Naive thymus-derived CD4-positive, alpha-beta T cell (primary cell): ENCODE measurements at places on chromosomes 7 and 10. TPM values are rescaled to one million over a fixed set of nuclear protein-coding genes. Genes with fewer than 3 reads are reported as not detected.

- no peak for DNase-seq
Observed at GRCh38 chr10:79401015-79401921, 44.2 kb downstream of the ZCCHC24 start.

GRCh38 chr10:131056781-131057180, 254.7 kb downstream of the TCERG1L start:
- no peak for DNase-seq

DNA sequence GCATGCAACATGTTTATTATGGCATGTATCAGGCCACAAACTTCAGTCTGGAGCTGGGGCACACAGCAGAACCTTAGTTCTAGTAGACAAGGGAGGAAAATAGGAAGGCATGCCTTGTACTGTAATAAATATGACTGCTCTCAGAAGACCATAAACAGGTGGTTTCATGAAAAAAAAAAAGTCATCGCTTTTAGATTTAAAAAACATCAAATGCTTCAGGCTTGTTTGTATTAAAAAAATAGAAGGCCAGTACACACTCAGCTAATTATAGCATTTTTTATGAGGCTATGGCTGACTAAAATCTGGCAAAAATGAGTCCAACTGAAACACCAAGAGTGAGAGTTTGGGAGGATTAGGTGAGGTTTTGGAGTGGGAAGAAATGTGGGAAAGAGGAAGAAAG, 204.1 kb downstream of the JAZF1 start:
- DNase-seq: no peak

- peak; percentile 62 for DNase-seq
Observed at GRCh38 chr7:155738652-155739537, 73.4 kb downstream of the SHH start.

DNA sequence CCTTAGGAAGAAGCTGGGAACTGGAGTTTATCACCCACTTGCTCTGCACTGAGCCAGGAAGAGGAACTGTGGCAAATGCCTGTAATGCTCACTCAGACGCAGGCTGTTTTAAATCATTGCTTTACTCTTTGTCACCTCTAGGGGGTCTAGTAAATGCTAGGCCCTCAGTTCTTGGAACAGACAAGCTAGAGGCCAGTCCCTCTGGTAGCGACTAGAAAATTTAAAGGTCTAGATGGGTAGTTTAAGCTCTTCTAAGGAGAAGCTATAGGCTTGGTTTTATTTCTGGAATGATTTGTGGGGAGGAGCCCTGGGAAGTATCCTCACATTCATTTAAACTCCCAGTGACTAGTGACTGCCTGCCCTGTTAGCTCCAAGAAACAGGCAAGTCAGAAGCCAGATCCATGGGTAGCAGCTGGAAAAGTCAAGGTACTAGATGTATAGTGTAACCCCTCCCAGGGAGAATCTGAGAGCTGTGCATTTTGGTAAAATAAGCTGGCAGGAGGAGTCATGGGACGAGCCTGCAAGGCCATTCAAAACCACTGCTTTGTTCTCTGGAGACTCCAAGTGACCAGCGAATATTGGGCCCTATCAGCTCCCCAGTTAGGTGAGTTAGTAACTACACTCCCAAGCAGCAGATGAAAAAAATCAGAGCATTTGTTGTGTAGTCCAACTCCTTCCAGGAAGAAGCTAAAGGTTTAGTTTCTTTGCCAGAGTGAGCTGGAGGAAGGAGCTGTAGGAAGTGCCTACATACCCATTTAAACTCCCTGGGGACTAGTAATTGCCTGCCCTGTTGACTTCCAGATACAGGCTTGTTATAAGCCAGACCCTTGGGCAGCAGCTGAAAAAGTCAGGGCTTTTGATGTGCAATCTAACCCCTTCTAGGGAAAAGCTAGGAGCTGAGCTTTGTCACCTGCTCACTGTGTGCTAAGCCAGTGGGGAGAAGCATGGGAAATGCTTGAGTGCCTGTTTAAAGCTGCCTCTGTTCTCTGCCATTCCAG, 68.9 kb downstream of the DYNC1I1 start:
- no peak for DNase-seq

DNA sequence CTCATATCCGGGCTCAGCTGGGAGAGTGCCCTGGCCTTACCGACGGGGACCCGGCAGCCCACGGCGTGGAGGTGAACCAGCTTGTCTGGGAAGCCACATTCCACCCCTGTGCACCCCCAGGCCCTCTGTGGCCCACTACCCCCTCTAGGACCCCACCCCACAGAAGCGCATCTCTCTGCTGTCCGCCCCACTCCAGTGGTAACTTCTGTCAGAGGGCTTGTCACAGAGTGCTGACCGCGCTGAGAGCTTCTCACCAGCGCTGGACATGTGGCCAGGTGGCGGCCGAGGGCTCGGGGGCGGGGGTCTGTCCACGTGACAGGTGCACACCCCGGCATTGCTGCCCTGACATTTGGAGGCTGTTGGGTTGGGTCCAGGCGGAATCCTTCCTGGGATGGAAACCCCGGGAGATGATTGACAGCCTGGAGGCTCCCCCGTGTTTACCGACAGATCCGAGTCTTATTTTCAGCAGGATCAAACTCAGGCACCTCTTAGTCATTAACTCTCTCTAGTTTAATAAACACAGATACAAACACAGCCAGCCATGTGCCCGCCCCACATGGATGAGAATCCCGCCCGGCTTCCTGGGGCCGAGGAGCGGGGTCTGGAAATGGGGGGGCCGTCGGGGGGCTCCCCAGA, 5.1 kb downstream of the ELFN1 start:
- no peak for DNase-seq

DNA sequence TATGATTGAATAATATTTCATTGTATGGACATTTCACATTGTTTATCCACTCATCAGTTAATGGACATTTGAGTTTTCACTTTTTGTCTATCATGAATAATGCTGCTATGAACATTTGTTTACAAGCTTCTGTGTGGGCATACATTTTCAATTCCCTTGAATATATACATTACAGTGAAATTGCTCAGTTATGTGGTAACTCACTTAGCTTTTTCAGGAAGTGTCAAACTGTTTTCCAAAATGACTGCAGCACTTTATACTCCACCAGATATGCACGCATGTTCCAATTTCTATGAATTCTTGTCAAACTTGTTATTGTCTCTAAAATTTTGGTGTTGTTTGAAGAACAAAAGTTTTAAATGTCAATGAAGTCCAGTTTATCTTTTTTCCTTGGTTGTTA, 401.2 kb downstream of the THSD7A start:
- no peak for DNase-seq

ODAD2 gene
- 0.27 TPM for total RNA-seq

TEX36 gene
- not detected for total RNA-seq

- peak; percentile 39 for DNase-seq
Observed at GRCh38 chr7:34823650-34824258, 165.7 kb downstream of the NPSR1 start.

ECHDC3 gene
- total RNA-seq: 0.20 TPM in 1 of 2 replicates, not detected in the other

- no peak for DNase-seq
Observed at GRCh38 chr7:40658729-40659128, 523.9 kb downstream of the SUGCT start.

DNA sequence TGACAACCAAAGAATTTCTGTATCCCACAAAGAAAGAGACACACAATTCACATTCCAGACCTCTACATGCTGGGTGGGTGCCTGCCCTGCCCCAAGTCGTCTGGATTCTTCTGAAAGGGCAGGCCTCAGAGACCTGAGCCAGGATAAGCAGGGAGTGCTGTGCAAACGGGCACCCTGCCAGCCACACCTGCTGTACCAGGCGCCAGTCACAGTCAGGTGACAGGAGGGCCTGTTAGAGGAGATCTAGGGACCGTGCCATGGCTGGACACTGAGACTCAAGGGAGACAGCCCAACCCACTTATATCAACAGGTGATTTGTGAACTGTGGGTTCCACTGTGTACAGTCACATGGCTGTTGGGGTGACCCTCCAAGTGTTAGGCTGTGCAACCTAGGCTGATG, 103.1 kb upstream of the AFAP1L2 start:
- DNase-seq: no peak

GRCh38 chr7:16975712-16976111, 93.9 kb upstream of the AGR3 start:
- DNase-seq: no peak

DNA sequence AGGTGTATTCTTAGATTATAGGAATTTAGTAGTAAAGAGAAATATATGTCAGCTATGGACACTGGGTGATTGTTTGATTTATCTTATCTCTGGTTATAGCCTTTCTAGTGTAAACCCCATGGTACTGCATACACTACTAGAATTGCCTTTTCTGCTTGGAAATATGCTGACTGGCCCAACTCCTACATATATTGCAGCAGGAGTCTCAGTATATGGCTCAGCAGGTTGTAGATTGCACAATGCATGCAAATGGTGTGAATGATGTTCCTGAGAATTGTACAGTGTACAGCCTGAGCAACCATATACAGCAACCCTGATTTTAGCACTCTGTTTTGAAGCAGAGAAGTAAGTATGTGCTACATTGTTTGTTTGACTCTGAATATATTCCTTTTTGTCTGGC, 153.4 kb upstream of the NPY start:
- DNase-seq: no peak

NUTM2B gene
- 1.7 and 2.0 TPM in 2 replicates for total RNA-seq

DNA sequence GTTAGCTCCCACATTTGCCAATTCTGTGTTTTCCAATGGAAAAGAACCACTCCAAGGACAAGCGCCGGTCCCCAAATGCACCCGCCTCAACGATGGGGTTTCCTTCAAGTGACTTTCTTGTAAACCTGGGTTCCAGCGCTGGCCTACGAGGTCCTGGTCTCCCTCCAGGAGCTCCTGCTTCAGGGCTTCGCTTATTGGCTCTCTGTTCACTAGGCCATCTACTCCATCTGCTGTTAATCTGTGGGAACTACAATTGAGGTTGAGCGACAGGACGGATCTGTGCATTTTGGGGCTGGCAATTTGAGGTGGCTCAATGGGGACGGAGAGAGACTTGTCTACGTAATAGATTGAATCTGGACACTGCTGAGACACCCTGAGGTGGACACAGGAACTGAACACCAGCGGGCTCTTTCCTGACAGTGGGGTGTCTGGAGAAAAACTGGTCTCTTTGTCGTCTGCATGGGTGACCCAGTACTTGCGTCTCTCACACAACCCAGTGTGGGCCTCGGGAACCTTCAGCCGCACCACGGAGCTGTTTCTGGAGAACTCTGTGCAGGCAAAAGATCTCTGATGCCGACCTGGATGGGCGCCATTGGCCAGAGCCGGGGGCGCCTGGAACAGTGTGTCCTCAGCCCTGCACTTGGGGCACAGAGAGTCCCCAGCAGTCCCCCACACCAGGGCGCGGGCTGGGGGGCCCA, 115.9 kb upstream of the ADAM12 start:
- no peak for DNase-seq

DNA sequence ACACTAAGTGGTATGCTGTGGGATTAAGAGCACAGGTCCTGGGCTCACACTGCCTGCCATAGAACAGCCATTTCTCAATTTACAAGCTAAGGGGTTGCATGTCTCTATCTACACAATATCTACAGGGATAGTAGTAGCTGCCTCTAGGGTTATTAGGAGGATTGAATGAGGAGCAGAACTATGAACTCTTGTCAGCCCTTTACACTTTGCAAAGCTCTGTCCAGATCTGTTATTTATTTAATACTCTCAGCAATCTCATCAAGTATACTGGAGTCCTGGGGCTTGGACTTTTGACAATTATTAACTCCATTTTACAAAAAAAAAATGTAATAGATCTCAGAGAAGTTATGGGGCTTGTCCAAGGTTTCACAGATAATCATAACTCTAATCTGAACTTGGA, 6.8 kb downstream of the OPALIN start:
- DNase-seq: no peak

DNA sequence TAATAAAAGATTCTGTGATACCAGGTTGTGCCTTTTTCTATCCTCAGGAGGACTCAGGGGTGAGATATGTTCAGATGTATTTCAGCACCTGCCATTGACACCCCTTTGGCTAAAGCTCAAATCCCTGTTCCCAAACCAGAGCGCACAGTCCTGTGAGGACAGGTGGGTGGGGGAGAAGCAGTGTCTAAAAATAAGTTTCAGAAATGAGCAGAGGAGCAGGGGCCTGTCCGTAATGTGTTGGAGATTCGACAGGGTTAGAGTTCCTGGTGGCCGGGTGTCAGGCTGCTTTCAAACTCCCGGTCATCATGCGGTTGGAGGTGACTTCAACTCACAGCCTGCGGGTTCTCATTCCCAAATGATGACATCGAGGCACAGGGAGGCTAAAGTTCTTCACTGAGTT, 211.5 kb downstream of the KLF6 start:
- no peak for DNase-seq

GRCh38 chr10:28939281-28940157, 262.2 kb downstream of the BAMBI start:
- DNase-seq: no peak

PNLIPRP2 gene
- total RNA-seq: not detected

GRCh38 chr7:111096997-111097396, 6.1 kb downstream of the LRRN3 start:
- DNase-seq: no peak

RNF32 gene
- total RNA-seq: 2.1 and 4.1 TPM in 2 replicates
